ENCODE measurements at places on chromosomes 5 and 9.

DNA sequence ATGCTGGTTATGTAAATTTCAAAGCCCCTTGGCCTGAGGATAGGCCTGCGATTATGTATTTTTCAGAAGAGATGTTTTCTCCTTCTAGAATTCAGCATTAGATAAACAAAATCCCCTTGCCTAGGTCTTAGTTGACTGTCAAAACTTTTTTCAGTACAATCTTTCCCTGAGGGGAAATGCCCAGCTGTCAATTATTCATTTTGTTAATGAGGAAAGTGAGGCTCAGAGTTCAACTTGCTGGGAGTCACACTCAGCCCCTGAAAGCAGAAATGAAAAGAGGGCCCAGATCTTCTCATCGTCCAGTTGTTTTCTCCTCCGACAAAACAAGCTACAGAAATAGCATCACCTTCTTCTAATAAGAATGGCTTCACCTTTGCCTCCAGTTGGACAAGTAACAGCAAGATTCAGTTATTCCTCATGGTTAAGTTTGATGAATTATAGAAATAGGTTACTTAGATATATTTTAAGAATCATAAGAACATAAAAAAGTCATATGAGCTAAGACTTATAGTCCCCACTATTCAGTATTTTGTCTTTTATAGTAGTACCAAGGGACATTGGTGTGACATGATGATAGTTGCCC lies 627.1 kb upstream of the WWC1 start:
- no peak for DNase-seq

GRCh38 chr5:90055831-90056328 lies 353.7 kb downstream of the CETN3 start:
- no peak for DNase-seq

GRCh38 chr5:152378730-152379129 lies 26.3 kb downstream of the NMUR2 start:
- DNase-seq = no peak

DNA sequence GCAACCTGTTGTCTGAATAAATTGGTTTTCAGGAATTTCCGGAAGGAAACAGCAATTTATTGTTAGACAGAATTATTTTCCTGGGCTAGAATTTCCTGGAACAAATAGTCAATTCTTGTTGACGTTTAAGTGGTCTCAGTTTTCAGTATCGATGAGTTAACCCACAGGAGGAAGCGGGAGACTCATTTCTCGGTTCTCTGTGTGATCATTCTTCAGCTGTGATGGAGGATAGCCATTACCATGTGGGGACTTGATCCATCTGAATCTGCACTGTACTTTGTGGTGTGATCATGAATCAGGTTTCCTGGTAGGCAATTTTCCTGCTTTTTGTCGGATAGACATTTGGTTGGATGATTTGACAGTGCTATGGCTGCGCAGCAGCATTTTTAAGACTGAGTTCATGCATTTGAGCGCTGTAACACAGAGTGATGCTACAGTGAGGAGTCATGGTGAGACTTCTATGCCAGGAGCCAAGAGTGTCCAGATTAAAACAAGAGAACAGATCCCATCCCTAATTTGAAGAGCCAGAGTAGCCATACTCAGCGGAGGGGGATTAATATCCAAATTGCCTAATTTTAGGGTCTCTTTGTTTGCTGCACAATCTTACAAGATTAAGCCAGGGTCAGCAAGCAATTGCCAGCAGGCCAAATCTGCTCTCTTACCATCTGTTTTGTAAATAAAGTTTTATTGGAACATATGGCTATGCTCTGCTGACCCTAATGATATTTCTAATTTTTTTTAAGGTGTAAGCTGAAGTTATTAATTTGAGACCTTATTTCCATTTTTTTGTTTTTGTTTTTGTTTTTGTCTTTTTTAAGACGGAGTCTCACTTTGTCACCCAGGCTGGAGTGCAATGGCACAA lies 355.9 kb downstream of the RAB3C start:
- DNase-seq = no peak

- no peak for DNase-seq
Observed at GRCh38 chr9:37905776-37906175, 1.8 kb upstream of the SLC25A51 start.

GRCh38 chr5:159182691-159183090 lies 26.7 kb downstream of the RNF145 start:
- DNase-seq = no peak

- DNase-seq = no peak
Observed at GRCh38 chr9:124602204-124602603, 95.0 kb upstream of the NR5A1 start.

- no peak for DNase-seq
Observed at GRCh38 chr5:172877466-172878260, 43.6 kb downstream of the ERGIC1 start.

DNA sequence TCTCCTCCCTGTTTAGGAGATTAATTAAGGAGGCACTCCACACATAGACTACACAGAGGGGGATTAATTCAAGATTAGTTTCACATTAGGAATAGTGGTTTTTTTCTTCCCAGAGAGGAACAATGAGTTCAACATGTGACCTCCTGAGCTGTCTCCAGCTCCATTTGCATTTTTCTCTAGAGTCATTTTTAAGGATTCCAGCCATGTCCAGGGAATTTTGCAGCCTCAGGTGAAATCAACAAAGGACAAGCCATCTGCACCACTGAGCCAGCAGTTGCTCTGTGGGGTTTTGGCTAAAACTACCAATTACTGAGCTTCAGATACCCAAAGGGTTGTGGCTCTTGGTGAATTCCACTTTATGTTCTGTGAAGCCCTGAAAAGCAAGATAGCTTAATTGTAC lies 258.5 kb upstream of the PPP1R2B start:
- no peak for DNase-seq
